Temporal lobe (tissue), 4 donors: ENCODE measurements at places on chromosomes 11 and 22. TPM values are rescaled to one million over a fixed set of nuclear protein-coding genes. Genes with fewer than 3 reads are reported as not detected.

Gene PRODH
- 0.74 TPM for total RNA-seq

Gene TTLL12
- 26.1 TPM for total RNA-seq

Gene CEND1
- total RNA-seq, result 8.6 TPM

Gene C1QTNF4
- 16.7 TPM for total RNA-seq

Gene TRIM51
- not detected for total RNA-seq

Gene SHANK3
- 5.9 TPM for total RNA-seq

Gene RTN4RL2
- 1.2 TPM for total RNA-seq

Gene SLC22A9
- total RNA-seq, result under 0.01 TPM

Gene HTR3B
- 0.25 TPM for total RNA-seq

Gene OR51B4
- not detected for total RNA-seq

Gene TRPM5
- not detected for total RNA-seq

Gene RAPSN
- not detected for total RNA-seq

Gene RIC3
- 23.1 TPM for total RNA-seq

Gene APOA5
- not detected for total RNA-seq

Gene BTG4
- total RNA-seq, result not detected
